ENCODE measurements at places on chromosomes 11 and 22.

- DNase-seq = no peak
These were observed 22.8 kb downstream of the CASP5 start for GRCh38 chr11:105000167-105000566.

DNA sequence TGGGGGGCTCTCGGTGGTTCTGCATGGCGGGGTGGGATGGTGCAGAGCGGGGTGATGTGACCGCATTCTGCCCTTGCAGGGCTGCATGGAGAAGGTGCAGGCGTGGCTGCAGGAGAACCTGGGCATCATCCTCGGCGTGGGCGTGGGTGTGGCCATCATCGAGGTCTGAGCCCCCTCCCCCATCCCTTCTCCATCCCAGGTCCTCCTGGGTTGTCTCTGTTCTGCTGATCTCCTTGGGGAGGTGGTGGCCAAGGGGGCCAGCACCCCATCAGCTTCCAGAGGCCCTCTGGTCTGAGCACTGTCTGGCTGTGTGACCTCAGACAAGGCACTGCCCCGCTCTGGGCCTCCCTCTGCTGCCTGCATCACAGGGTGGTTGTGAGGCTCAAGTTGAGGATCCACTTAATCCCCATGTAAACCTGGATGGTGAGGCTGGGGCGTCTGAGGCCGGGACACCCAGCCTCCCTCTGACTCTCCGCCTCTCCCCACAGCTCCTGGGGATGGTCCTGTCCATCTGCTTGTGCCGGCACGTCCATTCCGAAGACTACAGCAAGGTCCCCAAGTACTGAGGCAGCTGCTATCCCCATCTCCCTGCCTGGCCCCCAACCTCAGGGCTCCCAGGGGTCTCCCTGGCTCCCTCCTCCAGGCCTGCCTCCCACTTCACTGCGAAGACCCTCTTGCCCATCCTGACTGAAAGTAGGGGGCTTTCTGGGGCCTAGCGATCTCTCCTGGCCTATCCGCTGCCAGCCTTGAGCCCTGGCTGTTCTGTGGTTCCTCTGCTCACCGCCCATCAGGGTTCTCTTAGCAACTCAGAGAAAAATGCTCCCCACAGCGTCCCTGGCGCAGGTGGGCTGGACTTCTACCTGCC, 53.3 kb downstream of the CD82 start:
- no peak for DNase-seq

DNA sequence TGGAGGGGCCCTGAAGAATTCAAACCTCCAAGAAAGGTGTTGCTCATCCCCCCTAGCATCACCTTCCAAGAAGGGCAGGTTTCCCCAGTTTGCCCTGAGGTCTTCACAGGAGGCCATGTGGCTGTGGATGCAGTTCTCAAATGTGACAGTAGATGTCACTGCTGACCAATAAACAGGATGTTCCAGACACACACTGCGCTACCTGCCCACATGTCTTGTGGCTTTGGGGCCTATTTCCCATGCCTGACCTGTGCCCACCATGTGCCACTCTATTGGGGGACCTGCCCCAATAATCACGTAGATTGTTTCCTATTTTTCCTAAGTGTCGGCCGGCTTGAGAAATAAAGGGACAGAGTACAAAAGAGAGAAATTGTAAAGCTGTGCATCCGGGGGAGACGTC, 4.5 kb downstream of the GSTT2 start:
- DNase-seq = peak; percentile 58

- no peak for DNase-seq
These were observed 340.1 kb downstream of the MN1 start for GRCh38 chr22:27461470-27461869.

DNA sequence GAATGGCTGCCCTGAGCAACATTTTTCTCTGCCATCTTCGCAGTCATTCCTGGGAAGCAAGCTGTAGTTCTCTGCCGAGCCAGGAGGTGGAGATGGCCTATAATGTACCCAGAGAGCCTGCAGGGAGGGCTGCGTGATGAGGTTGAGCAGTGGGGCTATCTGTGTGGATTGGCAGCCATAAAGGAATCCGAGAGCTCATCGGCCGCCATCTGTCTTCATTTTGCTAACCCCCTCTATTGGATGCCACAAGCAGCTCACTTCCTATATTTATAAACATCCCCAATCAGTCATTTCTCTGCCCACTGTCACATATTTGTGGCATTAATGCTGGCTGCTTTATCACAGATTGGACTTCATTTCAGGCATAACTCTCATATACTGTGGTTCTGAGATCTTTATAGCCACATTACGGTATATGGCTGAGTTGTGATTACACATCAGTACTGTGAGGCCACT, 209.5 kb downstream of the NTM start:
- DNase-seq = no peak

GRCh38 chr22:43228330-43228729, 41.4 kb upstream of the TTLL12 start:
- no peak for DNase-seq

DNA sequence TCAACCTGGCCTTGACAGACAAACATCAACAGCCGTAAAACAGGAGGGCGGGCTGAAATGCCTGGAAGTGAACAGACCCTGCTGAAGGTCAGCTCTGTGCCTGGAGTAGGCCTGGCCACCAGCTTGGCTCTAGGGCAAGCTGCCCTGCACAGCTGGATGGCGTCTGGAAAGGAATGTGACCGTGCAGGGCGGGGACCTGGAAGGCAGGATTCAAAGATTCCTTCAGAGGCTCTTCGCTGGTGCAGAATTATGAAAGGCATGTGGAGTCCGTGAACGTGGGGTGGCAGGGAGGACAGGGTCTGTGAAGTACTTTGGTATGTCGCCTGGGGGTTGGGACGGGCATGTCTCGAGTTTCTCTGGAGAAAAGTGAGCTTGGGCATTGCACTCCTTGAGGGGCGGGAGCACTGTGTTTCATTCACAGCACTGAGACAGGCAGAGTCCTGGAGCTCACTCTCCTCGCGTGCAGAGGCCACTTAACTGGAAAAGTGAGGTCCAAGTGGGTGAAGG, 1.5 kb downstream of the EHD1 start:
- DNase-seq = no peak

GRCh38 chr11:85590848-85591483, 36.2 kb downstream of the DLG2 start:
- DNase-seq = no peak

DNA sequence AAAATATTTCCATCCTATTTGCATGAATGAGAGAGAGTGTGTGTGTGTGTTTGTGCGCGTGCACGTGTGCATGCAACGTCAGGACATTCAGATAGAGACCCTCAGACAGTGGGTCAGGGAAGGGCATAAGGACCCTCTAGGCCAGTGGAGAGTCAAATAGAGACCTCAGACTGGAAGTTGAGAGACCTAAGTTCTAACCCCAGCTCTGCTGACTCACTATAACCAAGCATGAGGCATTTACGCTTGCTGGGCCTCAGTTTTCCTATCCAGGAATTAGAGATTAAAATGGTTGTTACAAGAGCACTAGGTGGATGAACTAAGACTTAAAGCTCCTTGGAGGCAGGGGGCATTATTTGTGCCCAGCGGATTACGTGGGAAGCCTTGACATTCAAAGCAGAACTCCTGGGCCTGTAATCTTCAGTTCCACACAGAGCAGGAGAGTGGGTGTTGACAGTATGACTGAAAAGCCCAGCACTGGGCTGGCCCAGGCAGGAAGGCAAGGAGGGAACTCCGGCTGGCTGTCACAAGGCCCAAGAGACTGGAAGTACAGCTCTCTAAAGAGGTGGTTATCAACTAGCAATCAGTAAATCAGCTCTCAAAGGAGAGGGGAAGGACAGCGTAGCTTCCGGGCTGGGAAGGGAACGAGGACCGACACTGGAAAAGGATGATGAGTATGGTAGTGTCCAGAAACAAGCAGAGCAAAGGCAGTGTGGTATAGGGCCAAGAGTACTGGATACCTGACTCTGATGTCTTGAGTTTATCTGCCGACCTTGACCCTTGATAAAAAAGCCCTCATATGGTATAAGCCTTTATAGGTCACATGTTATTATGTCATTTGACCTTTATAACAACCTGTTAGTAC, 9.2 kb downstream of the RHOG start:
- DNase-seq = no peak

DNA sequence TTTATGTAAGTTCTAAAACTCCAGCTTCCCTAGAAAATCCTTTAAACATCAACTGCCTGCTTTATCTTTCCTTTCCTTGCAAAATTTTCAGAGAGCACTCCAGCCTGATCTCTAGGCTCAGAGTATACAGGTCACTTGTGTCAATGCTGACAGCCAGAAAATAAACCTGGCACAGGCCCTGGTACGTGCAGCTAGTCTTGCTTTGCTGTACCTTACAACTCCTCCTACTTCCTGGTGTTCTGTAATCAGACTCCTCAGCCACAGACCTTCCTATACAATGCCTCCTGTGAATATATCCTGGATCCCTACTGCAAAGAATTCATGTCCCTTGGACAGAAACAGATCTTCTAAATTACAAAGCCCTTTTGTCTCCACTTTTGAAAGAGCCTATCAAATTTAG, 24.2 kb upstream of the TMEM123 start:
- peak; percentile 33 for DNase-seq

- no peak for DNase-seq
These were observed 25.8 kb upstream of the C11orf96 start for GRCh38 chr11:43916621-43917020.

DNA sequence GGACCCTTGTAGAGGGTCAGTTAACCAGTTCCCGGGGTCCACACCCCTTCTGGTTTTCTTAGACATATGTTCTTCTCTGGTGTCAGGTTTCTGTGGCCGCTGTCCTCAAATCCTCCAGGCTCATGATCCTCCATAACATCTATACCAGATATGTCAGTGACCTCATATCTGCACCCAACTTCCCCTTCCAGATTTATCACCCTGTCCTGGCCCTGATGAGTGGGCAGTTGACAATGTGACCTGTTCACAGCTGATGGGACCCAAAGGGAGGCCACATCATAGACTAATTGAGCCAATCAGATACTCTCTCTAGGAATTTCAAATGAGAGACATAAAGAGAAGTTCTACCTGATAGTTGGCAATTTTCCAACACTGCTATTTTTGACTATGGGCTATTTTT, 5.1 kb downstream of the DKK3 start:
- DNase-seq = no peak

DNA sequence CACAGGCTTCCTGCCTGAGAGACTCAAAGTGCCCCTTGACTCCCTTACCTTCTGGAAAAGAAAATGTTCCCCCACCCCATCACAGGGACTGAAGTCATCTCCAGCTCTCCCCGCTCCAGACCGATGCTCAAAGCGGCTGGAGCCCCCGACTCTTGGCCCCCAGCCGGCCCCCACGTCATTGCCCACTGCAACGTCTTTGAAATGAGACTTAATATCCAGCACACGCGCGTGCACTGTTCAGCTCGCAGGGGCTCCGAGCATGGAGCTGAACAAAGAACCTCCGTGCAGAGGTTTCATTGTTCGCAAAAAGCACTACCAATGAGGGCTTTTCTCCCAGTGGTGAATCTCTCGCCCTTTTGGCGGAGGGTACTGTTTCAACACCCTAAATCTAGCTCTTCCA, 313.4 kb upstream of the SORL1-AS1 start:
- DNase-seq = no peak

All from stimulated activated CD4-positive, alpha-beta T cell treated with anti-CD3 and anti-CD28 coated beads, TNF-alpha, amount 100 ng/mL, for 48 hours (primary cell).